ENCODE measurements at places on chromosomes 2 and 18.

DNA sequence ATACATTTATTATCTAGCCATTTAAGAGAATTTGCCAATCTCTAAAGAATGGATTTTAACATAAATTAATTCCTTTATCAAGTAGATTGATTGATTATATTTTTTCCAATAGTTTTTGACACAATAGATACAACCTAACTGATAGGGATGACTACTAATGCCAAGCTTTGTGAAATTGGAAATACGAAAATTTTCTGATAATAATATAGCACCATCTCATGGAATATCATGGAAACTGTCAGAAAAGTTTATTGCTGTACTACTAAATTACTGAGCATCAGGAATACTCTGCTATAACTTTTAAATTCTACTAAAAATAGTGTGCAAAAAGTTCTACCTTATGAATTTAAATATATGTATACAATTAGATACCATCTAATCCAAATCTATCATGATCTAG lies 101.8 kb upstream of the MAP2 start:
- no peak for DNase-seq

- DNase-seq = no peak
Observed at GRCh38 chr18:5237083-5237722, 40.1 kb upstream of the AKAIN1 start.

DNA sequence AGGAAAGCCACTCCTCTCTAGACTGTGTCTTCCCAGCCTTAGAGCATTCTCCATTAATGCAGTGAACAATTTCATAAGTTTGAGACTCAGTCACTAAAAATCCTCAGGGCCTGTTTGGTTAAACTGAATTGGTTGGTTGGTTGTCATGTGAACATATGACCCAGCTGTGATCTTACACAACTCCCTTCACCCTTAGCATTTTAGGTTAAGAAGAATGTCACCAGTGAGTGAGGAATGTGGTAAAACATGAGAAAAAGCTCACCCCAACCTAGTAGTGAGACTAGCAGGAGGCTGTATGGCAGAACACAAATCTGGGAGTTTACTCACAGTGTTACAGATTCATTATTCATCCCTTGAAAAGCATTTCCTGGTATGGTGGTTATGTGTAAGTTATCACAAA lies 32.4 kb downstream of the LHCGR start:
- no peak for DNase-seq

- peak; percentile 60 for DNase-seq
Observed at GRCh38 chr18:34707670-34708069, 2.4 kb upstream of the DTNA start.

DNA sequence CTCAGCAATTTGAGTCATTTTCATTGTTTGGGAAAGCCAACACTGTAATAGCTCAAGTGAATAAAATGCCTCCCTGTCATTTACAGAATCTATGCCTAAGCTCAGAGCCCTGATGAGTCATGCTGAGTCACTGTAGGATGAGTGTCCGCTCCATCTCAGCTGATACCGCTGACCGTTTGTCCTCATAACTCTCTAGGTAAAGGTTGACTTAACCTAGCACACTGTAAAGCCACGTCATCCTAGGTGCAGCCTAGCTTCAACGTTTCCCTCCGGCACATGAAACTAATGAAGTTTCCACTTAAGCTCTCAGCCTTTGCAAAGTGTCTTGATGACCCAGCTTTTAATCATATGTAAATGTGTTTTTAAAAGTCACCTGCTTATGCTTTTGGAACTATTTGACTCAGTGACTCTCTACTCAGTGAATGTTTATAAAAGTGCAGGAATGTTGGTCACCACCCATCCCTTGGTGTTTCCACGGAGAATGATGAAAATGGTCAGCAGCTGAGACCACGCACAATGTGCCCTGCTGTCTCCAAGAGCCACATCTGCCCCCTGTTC lies 154.0 kb downstream of the PMAIP1 start:
- DNase-seq = peak; percentile 25

- no peak for DNase-seq
Observed at GRCh38 chr2:158973116-158973956, 4.9 kb downstream of the TANC1 start.

GRCh38 chr2:223797811-223798721 lies 39.3 kb downstream of the AP1S3 start:
- peak; percentile 31 for DNase-seq

DNA sequence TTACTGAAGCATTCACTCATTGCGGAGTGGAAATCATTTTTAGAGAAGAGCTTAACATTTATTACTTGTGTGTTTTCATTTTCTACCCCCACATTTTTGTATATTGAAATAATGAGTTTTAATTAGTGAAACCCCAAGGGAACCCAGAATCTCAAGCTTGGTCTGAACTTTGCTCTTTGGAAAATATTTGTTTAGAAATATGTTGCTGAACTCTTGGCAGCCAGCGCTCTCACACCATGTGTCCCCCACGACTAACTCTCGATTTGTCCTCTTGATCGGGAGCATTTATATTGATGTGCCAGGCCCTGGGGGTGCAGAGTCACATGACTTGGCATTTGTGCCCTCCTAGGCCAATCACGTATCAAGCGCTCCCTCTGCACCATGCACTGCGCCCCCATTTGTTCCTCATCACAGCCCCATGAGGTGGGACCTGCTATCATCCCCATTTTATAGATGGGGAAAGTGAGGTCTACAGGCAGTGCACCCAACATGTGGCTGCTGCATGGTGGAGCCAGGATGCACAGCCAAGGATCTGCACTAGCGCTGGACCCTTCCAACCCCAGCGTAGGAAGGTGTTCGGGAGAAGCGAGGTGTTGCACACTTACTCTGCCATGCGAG lies 149.7 kb downstream of the NCK2 start:
- DNase-seq = no peak

DNA sequence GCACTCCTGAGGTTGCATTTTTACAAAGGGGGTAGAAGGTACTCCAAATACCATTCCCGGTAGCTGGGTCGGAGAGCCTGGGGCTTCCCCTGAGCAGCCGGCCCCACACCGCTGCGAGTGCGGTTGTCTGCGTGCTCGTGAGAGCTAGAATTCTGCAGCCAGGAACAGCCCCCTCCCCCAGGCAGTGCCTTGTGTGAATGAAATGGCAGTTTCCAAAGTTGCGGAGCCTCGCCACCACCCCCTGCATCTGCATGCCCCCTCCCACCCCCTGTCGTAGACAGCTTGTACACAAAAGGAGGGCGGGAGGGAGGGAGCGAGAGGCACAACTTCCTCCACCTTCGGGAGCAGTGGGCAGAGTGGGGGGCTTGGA lies 1.1 kb downstream of the MYCN start:
- DNase-seq = no peak

DNA sequence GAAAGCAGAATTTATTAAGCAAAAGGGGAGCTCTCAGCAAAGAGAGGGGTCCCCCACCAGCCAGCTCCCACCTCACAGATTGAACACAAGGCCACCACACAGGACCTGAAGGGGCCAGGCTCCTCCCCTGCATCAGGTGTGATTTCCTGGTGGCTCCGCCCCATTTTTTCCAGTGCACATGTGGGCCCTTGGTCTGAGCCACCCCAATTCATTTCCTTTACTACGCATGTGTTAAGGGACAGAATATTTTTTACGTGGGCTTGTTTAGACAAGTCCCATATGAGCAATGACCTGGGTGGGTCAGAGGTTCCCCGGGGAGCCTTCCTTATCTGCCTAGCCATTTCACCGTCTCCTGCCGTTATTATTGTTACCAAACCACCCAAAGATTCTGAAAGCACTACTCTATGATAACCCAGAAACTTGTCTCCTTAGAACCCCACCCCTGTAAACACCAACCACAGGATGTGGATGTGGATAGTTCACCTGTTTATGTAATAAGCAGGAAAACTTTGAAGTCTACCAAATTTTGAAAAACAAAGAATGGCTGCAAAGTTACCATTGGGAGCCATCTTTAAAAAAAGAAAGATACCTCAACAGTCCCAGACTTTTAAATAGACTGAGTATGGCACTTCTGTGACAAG lies 191.7 kb downstream of the CD226 start:
- no peak for DNase-seq

GRCh38 chr2:15559379-15560139 lies 1.6 kb downstream of the NBAS start:
- no peak for DNase-seq

DNA sequence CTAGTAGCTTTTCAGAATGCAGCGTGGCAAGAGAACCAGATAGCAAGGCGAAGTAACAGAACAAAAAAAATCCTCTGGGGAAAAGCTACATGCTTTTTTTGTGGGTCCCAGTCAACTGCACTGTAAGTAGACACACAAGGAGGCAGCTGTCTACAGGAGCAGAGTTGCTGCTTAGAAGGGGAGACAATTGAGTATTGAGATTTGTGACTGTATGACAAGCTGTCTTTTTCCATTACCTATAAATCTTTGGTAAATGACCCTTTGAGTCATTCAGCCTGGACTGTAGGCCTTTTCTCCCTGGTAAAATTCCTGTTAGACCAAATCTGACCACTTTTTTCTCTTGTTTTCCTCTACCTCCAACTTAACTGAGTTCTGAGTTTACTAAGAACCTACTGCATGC lies 144.1 kb upstream of the FOSL2 start:
- DNase-seq = no peak

DNA sequence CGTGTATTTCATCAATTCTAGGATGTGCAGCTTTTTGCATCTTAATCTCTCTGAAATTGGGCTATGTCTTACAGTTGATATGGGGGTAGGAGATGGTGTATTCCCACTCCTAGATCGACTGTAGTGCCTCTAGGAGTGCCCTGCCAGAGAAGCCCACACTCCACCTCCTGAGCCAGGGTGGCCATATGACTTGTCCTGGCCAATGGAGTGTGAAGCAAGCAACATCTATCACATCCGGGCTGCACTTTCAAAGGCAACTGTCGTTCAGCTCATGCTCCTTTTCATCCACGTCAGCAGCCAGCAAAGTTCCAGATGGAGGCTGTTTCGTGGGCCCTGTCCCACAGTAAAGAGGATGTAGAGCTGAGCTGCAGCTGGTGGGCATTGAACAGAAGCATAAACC lies 149.4 kb upstream of the SLC1A4 start:
- DNase-seq = no peak

- DNase-seq = no peak
Observed at GRCh38 chr2:197140045-197140444, 170.5 kb downstream of the ANKRD44 start.

DNA sequence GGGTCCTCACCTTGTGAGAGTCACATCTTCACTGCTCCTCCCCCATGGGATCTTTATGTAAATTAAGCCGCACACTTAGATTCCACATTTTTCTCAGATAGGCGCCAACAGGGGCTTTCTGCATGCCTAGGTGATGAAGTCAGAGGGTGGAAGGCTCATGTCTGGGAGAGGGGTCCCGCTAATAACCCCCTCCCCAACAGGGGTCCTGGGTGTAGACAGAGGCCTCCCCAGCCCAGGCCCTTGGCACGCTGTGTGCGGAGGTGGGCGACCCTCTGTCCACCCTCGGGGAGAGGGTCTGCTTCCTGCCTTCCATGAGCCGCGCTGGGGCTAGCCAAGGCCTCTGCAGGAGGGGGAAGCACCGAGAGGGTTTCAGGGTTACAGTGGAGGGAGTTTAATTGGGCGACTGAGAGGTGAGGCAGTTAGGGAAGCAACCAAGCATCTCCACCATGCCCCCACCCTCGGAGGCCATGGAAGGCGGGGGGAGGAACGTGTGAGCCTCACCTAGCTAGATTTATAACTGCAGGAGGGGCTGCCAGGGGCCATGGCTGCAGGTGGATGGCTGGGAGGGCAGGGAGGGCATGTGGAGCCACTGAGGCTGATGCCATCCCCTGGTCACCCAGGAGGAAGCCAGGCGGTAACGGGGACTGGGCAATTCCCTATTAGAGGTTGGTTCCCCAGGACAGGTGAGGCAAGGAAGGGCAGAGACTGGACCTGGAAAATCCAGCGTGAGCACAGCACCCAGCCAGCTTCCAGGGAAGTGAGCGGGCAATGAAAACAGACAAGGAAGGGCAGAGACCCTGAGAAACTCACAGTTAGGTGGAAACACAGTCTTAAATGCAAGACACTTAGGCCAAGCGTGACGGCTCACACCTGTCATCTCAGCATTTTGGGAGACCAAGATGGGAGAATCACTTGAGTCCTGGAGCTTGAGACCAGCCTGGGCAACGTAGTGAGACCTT lies 7.7 kb upstream of the PXDN start:
- DNase-seq = no peak

DNA sequence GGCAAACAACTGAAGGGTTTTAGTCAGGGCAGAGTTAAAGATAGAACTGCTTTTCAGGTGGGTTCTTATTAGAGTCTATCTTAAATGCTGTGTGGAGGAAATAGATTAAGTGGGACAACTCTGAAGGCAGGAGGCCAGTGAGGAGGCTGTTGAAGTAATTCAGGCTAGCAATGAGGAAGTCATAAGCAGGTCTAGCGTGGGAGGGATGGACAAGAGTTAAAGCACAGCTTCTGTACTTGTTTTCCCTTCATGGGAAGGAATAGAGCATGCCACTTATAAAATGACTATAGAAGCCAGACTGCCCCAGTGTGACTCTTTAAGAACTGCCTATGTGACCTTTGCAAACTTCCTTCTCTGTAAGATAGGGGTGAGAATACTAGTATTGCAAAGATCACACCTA lies 202.0 kb upstream of the LRRTM1 start:
- no peak for DNase-seq

DNA sequence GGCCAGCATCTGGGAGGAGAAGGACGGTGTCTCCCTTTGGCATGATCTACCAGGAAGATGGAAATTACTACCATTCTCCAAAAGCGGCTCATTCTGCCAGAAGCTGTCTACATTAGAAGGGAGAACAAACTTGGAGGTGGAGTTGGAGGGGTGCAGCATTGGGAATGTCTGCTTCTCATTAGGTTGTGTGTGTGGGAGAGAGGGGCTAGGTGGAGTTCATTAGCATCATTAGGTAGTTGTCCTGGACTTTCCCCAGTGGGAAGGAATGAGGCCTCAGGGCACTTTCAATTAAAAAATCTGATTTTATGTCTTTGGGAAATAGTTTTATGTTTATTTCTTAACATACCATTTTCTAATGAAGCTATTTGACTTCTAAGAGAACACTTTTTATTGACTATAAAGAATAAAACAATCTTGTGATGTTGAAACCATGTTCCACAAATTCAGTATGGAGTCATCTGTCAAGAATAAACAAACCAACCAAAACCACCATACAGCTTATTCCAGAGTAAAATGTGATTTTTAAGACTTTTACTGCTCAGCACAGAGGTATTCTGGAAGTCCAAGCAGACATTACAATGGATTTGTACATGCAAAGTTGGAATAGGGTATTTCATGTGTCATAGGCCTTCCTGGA lies 60.6 kb downstream of the VAPA start:
- no peak for DNase-seq

DNA sequence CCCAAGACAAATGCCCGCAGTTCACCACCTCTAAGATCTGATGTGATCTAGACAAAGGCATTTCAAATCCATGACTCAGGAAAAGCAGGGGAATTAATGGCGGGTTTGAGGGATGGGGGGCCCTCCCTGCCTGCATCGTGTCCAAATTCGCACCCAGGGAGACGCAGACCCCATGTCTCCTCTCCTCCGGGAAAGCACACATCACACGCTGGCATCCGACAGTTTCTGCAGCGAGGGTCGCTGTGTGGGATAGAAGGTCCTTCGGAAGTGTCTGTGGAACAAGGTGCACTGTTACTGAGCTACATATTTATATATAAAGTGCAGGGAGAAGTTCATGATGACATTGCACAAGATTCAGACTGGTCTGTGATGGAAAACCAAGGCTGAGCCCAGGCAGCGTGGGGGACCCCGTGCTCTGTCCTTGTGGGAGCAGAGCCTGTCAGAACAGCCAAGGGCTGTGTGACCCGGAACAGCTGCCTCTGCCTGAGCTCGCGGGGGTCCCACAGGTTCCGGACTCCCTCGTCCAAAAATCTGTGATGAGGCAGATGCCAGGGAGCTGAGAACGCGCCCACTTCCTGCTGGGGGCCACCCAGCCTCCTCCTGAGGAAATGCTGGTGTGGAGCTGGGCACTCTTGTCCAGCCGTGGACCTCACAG lies 82.3 kb upstream of the CTDP1 start:
- no peak for DNase-seq

GRCh38 chr2:181176540-181176939 lies 196.1 kb downstream of the UBE2E3 start:
- DNase-seq = no peak
